Left kidney (tissue), 8 donors: ENCODE measurements at places on chromosomes 11 and 22. TPM values are rescaled to one million over a fixed set of nuclear protein-coding genes. Genes with fewer than 3 reads are reported as not detected.

DNA sequence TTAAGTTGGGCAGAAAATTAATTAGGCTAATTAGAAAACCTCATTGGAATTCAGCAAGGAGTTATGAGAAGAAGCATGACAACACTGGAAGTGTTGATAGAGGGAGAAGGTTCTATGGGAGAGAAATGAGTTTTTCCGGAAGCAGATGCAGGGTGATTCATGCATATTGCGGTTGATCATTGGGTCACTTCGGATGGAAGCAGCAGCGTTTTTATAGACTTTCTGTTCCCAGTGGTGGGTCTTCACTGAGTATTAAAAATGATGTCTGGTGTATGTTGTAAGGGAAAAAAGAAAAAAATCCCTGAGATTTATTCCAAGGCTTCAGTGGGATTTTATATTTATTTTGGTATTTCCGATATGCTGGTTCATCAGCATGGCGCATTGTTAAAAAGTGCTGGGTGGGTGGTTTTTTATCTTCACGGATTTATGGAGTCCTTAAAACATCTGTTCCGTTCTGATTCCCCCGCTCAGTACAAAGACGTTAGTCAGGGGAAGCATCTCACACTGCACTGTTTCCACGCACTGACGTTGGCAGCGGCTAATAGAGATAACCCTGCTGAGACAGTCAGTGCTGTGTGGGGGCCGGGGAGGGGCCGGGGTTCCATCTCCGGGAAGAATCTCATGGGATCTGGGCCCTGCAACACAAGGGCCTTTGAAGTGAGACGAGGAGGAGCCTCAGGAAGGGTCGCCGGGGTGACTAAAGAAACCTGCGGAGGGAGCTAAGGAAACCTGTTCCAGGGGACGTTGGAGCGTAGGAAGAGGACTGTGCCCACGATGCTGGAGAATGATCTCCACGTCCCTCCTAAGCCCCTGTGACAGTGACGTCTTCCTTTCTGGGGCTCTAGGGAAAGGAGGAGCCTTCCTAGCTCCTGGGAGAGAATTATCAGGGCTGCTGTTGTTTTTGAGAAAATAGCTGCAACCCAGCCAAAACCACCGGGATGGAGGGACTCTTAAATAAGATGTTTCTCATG, 390.0 kb downstream of the NTM start:
- peak; percentile 35 for DNase-seq

DNA sequence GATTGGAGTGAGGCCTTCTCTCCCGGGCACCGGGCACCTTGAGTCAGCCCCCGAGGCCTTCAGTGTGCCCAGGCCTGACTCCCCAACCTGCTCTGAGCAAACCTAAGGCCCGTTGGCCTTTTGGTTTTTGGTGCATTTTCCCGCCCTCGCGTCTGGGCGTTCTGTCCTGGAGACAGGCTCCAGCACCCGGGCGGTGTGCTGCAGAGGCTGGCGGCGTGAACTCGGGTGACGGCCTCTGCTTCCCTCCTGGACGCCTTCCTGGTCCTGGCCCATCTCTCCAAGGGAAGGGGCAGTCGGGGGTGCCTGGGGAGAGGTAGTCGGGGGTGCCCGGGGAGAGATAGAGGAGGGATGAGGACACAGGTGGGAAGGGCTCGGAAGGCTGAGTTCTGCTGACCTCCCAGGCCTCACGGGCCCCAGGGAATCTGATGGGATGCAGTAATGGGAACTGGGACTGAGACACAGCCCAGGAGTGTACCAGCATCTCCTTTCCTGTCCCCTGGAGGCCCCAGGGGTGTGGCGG, 1326.4 kb downstream of the BRD1 start:
- DNase-seq = no peak

DNA sequence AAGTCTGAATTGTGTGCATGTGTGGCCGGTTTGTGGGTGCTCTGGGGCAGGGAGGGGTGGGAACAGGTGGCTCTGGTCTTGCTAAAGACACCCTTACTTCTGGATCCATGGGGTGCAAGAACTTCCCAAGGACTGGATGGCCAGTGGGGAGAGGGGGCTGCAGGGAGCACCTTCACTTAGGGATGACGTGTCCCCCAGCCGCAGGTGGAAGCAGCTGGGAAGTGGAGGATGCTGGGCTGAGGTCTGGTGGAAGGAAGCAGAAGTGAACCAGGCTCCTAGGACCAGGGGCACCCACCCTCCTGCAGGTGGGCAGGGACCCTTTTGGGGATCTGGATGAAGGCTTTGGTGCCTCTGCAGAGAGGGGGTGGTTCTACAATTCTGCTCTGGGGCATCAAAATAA, 9.9 kb upstream of the MIEF1 start:
- DNase-seq = no peak

DNA sequence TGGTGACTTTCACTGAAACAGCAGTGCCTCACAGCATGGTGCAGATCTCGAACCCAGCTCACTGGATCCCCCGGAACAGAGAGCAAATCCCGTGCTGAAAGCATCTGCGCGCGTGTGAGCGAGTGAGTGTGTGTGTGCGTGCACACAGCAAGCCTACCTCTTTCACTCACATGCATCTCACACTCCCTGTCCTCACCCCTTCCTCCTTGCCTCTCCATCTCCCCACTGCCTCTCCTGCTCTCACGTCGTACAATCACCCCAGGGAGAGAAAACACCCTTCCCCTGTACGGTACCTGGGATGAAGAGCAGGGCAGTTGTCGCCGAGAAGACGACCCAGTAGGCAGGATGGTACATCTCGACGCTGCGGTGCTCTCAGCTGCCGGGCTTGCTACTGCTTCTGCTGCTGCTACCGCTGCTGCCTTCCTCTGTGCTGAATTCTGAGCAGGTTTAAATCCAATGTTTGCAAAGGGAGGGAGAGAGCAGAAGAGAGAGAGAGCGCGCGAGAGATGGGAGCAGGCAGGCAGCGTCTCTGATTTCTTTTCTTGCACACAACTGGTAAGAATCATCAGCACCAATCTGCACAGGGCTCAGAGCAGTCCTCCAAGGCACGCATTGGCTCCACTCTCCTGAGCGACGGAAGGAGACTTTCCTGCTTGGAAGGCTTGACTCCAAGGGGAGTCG, at the start of gene OPCML:
Gene OPCML, minus strand, starts transcription at position 531 of the 681 bp plus-strand sequence.
- DNase-seq = no peak

DNA sequence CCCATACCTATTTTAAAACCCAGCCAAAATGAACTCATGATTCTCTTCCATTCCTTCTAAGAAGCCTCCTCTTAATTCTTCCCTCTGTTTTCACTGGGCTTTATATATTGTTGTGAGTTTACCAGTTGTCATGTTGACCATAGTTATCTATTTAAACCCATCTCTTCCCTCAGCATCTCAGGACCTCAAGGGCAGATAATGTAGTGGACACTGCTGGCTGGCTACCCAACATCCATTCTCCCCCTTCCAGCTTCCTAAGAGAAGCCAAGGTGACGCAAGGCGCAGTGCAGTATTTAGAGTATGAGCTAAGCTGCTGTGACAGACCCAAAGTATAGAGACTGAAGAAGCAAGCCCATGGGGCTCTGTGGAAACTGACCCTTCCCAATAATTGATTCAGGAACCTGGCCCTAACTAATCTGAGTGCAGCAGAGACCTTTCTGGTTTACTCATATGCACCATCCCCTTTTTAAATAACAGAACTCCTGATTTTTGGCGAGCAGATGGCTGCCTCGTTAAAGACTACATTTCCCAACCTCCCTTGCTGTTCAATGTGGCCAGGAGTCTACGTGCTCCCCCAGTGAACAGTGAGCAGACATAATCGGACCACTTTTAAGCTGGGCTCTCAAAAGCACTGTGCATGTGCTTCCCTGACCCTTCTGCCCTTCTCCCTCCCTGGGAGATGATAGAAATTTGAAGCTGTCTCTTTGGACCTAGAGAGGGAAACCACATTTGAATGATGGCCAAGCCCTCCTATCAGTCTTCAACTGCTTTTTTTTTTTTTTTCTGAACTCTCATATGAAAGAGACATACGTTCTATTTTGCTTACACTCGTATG, 28.1 kb upstream of the CREB3L1 start:
- no peak for DNase-seq

- no peak for DNase-seq
Observed at GRCh38 chr11:118896472-118896913, 12.8 kb downstream of the CXCR5 start.

DNA sequence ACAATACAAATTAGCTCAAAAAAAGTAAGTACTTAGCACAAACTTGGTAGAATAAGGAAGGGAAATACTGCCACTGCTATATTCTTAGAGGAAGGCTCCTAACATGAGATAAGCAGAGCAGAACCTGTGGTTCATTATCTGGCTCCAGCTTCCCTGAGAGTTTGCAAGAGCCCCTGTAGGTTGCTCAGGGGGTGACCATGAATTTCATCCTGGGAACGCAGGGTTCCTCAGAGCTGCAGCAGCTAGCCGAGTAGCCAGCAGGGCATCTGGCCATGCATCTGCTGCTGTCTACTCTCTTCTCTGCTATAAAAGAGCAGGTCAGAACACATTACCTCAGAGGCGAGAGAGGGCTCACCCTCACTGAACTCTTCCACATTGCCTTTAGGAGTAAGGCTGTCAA, 67.3 kb downstream of the TRPC6 start:
- no peak for DNase-seq

The DLG2 gene
- 13.4 TPM for polyA plus RNA-seq

DNA sequence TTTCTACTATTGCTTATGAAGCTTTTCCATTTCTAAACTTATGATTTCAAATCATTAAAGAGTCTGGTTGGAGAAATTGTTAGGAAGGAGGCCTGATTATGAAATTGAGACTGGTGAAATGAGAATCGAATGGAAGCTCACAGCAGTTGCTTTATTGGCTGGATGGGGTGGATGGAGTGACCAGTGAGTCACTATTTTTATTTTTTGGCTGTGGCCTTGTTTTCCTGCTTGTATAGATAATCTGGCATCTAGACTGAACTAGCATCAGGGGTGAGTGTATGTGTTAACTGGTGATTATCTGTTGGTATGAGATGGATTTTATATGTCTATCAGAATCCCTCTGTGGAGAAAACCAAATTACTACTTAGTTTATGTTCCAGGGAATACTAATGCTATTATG, 36.2 kb downstream of the UVRAG start:
- DNase-seq = no peak

- peak; percentile 61 for DNase-seq
Observed at GRCh38 chr11:75384438-75385080, 14.8 kb upstream of the RPS3 start.

The DDX25 gene
- 8.5 TPM for polyA plus RNA-seq

DNA sequence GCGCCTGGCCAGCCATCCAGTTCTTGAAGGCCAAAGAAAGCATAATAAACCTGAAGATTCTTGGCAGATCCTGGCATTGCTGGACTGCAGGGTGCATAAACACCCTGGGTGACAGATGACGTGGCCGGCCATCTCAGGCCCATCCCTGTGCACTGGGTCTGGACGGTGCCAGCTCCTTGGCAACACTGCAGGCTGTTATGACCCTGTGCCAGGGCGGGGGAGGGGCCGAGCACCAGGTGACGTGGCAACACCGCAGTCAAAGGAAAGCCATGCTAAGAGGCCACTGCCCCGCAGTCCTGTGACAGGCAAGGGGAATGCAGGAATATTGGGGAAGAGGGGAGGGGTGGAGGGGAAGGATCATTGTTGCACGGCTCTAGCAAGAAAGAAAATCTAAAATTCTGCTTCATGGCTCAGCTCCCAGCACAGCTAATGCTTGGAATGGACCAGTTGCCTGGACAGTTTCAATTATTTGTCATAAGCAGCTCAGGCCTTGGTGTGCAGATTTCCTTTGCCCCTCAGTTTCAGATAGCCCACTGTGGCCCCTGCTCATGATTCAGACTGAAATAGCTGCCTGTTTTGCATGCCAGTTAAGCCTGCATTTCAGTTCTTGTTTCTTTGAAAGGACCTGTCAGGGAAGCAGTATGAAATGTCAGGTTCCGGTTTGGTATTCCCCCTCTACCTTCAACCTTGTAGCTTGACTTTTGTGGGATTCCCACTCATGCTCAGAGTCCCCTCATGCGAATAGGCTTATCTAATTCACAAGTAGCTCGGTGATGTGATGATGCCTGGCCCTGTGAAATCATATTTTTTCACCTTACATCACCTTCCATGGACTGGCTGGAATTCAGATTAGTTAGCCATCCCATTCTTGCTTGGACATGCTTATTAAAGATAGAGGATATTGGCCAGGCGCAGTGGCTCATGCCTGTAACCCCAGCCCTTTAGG, 29.7 kb upstream of the DDX6 start:
- DNase-seq = peak; percentile 8

DNA sequence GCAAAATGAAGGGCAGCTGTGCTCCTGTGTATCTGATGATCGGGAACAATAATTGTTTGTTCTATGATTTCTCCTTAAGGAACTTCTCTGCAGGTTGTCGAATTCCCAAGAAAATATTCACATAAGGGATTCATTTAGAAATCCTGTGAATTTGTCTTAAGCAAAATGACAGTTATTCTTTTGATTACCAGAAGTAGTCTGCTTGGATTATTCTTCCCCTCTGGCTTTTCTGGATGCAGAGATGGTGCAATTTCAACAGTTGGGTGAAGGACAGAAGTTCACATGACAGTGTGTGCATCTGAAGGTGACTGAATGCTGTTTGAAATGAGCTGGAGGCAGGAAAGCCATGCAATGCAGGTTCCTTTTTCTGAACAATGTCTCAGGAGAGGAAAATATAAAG, 137.2 kb upstream of the MTMR2 start:
- no peak for DNase-seq

The CTSC gene
- polyA plus RNA-seq = 223 TPM
